Stimulated activated CD4-positive, alpha-beta T cell treated with anti-CD3 and anti-CD28 coated beads, Interleukin-12 subunit alpha, Interleukin-12 subunit beta, amount 100 ng/mL, for 48 hours (primary cell): ENCODE measurements at places on chromosomes 5 and 9.

DNA sequence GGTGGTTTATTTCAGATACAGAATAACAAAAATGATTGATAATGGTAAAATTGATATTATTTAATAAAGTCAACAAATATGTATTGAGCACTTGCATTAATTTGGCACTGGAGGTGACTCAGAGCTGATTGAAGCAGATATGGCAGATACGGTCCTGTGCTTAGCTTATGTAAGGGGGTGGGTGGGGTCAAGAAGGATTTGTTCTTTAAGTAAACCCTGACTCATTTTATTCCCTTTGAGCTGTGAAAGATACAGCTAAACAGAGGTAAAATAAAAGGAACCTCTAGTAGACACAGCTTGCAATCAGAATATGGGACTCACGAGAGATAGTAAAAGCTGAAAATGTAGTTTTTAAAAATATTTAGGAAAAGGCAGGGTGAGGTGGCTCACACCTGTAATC lies 201.3 kb upstream of the CLINT1 start:
- DNase-seq = no peak

DNA sequence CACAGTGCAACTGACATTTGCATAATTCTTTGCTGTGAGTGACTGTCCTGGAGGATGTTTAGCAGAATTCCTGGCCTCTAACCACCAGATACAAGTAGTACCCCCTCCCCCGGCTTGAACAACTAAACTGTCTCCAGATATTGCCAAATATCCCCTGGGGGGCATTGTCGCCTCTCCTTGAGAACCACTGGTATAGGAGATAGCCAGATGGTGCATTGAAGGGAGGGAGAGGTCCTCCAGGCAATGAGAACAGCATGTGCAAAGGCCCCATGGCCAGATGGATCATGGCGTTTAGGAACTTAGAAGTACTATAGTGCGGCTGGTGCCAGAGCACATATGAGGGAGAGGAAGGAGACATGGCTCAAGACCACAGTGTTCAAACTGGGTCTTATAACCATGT lies 18.9 kb upstream of the ORM1 start:
- DNase-seq = no peak

DNA sequence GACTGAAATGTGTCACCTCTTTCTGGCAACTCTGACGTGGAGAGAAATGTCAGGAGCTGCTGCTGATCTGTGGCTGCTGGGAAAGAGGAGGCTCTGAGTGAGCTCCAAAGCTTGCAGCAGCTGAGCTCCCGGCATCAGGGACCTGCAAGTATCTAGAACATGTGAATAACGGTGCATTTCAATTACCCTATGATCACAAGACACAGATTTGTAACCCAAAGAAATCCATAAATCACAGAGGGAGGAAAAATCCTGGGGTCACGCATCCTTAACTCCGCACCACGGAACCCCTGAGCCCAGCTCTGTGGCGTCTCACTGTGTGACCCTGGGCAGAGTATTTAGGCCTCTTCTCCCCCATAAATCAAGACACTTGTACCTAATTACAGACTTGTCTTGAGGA lies 139.8 kb downstream of the IRX2 start:
- DNase-seq = no peak

GRCh38 chr9:135173066-135173465 lies 85.6 kb downstream of the OLFM1 start:
- no peak for DNase-seq

GRCh38 chr5:116378777-116379121 lies 195.9 kb downstream of the SEMA6A start:
- no peak for DNase-seq

GRCh38 chr5:55902696-55903095 lies 51.5 kb downstream of the IL31RA start:
- no peak for DNase-seq
